Activated naive CD8-positive, alpha-beta T cell treated with anti-CD3 and anti-CD28 coated beads, Interleukin-2, amount 50 U/mL, for 16 hours (primary cell): ENCODE measurements at places on chromosomes 3 and 15.
A peak's percentile ranks its signal among the peaks of the same experiment; 100 is the strongest.

- peak; percentile 35 for DNase-seq
Observed at GRCh38 chr3:187012609-187013051, 82.3 kb downstream of the ST6GAL1 start.

GRCh38 chr15:79341396-79341795, 30.5 kb downstream of the TMED3 start:
- DNase-seq, result no peak

GRCh38 chr15:70726753-70727152, 36.6 kb downstream of the UACA start:
- DNase-seq, result no peak

- DNase-seq, result no peak
Observed at GRCh38 chr15:28125673-28126651, 26.8 kb upstream of the OCA2 start.

DNA sequence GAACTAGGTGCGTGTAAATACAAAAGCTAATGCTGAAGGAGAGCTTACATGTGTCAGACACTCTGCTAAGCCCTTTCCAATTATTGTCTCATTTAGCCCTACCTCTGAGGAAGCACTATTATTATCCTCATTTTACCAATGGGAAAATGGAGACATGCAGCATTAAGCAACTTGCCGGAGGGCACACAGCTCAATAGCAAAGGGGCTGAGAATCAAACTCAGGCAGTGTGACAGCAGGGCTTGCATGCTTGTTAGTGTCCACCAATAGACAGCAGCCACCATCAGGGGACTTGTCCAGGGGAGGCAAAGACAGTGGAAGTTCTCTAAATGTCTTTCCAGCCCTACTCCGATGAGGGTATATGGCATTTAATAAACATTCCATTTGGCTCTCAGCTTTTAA, 548.6 kb downstream of the MAGI1 start:
- DNase-seq, result no peak

DNA sequence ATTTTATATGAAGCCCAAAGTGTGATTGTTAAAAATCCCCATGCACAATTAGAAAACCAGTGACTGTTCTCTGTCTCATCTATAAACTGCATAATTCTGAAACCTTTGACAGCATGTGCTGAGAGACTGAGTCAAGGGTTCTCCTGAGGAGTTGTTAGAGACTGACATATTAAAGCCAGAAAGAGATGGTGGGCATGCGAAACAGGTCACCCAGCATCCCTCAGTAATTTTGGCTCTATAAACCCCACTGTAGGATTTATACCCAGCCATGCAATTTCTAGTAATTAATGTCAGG, 3.6 kb downstream of the VGLL3 start:
- DNase-seq, result no peak

DNA sequence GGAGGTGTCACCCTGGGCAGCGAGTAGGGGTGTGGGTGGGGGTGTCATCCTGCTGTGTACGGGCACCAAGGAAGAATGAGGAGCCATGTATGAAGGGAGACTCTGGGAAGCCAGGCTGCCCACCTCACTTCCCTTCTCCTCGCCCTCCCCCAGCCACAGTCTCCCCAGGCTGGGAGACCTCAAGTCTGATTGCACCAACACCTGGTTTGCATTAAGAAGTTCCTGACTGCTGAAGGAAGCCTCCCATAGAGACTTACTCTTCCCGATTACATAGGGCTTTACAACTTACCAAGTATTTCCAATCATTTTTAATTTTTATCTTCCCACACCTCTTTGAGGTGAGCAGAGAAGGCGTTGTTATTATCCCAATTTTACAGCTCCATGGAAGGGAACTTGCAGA, 29.5 kb upstream of the SMAD3 start:
- no peak for DNase-seq

DNA sequence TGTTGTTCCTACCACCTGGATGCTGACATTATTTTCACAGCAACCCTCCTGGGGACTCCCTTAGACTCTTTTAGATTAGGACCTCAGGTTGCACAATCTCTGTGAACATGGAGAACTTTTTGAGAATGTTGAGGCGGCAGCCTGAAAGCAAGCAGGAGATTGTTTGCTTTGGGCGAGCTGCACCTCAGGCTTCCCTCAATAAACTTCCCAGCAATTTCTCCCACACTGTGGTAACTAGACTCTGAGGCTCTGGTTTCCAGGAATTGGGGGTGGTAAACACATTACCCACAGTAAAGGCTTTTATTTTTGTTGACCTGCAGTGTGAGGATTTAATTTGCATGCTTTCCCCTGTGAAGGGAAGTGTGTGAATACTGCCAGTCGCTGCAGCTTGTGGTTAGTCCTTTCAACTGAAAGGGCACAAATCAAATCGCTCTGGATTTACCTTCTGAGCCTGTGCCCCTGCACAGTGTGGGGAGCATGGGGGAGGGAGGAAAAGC, 35.2 kb upstream of the SIAH2 start:
- DNase-seq, result no peak

- no peak for DNase-seq
Observed at GRCh38 chr15:69661871-69662644, 209.4 kb downstream of the RPLP1 start.

DNA sequence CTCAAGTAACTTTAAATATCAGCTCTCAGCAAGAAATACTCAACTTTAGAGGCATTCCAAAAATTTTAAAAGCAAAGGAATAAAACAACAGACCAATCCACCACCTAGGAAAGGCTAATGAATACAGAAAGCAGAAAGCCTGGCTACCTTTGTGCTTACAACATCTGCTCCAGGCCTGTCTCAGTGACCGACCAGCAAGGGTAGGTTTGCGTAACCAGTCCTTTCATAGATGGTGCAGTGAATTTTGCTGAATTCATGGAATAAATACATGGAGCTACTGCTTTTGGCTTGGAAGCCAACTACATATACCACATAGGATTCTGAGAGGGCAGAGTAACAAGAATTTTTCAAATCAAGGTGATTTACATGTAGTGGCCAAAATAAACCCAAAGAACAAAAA, 27.2 kb downstream of the ETV5 start:
- no peak for DNase-seq

GRCh38 chr3:56453011-56453410, 15.3 kb downstream of the ERC2 start:
- DNase-seq, result no peak

DNA sequence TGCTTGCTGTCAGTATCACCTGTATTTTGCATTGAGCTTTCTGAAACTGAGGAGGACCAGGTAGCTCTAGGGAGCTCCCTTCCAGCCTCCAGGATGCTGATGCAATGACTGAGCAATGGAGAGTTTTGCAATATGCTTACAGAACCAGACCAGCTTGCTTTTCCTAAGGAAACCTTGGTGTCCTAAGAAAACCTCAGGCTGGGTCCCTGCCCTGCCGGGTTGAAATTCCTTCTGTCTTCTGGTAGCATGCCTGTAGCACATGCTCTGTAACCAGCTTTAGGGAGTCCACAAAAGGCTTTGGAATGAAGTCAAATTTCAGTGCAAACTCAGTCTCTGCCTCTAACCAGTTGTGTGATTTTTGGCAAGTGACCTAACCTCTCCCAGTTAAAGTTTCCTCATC, 65.8 kb upstream of the GSK3B start:
- DNase-seq, result no peak

- DNase-seq, result no peak
Observed at GRCh38 chr15:64855205-64855975, 13.7 kb downstream of the PLEKHO2 start.

- no peak for DNase-seq
Observed at GRCh38 chr15:73336756-73337155, 32.0 kb downstream of the HCN4 start.

GRCh38 chr3:25430287-25430934, 2.3 kb downstream of the RARB start:
- DNase-seq, result no peak

GRCh38 chr3:32137870-32138269, 31.4 kb downstream of the GPD1L start:
- no peak for DNase-seq

- DNase-seq, result no peak
Observed at GRCh38 chr3:148816981-148817525, 10.6 kb upstream of the CPB1 start.

DNA sequence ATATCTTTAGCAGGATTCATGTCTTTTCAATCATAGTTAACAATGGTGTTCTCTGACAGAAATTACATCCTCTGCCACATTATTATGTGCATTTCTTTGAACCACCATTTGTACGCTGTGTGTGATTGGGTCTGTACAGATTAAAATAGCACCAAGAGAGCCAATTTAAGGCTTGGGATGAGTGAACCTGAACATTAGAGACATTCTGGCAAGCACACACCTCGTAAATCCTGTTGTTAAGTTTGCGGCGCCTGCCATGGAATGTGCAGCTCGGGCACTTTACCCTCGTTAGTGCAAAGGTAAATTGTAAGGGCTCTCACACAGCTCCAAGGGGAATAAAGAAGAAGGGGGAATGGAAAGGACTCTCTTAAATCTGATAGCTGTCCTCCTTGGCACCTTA, 482.4 kb upstream of the DPPA4 start:
- no peak for DNase-seq

- DNase-seq, result no peak
Observed at GRCh38 chr3:188241883-188242282, 87.9 kb downstream of the LPP start.

GRCh38 chr15:88571852-88572259, 25.4 kb upstream of the DET1 start:
- no peak for DNase-seq

- DNase-seq, result no peak
Observed at GRCh38 chr3:52857133-52857532, 22.3 kb upstream of the MUSTN1 start.

GRCh38 chr15:98753726-98754656, 105.7 kb downstream of the IGF1R start:
- DNase-seq, result no peak

DNA sequence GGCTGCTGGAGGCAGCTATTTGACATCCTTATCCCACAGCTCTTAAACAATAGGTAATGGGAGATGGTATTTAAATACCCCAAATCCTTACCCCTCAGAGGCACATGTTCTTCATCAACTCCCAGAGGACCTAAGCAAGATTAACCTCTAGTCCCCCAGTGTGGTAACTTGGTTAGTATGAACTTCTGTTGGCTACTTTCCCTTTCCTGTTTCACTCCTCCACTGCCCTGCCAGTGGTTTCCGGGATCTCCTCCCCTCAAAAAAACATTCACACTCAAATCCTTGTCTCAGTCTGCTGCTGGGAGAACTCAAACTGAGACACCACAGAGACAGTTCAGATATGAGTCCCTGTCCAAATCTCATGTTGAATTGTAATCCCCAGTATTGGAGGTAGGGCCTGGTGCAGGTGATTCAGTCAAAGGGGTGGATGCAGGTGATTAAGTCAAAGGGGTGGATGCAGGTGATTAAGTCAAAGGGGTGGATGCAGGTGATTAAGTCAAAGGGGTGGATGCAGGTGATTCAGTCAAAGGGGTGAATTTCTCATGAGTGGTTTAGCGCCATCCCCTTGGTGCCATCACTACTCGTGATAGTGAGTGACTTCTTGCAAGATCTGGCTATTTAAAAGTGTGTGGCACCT, 335.0 kb upstream of the CTNNB1 start:
- DNase-seq, result no peak

DNA sequence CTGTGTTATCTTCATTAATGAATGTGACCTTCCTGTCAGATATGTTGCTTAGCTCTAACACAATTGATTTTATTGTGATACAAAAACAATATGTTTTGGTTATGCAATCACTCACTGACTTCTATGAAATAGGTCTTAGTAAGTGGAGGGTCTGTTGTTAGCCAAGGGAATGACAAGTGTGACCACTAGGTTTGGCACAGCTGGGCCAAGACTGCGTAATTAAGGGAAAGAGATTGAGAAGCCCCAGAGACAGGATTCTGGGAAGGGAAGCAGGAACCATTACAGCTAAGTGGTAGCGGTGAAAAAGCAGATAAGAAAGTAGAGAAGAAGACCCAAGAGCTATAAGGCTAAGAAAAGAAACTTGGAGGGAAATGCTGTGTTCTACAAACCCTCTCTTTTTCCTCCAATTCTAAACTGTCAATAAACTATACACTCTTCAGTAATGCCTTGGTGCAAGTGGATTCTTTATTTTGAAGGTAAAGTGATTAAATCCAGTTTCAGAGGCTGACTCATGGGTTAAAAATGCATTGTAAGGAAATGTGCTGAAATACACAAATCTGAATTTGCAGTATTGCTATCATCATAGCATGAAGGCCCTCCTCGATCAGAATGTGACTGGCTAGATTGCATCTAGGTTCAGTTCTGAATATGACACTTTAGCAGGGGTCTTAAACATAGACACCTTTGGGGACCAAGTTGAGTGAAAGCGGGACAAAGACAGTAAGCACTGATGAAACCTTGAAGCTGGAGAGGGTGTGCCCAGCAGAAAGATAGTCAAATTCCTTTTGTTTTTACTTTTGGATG, 26.1 kb downstream of the KCNMB2 start:
- DNase-seq, result no peak

DNA sequence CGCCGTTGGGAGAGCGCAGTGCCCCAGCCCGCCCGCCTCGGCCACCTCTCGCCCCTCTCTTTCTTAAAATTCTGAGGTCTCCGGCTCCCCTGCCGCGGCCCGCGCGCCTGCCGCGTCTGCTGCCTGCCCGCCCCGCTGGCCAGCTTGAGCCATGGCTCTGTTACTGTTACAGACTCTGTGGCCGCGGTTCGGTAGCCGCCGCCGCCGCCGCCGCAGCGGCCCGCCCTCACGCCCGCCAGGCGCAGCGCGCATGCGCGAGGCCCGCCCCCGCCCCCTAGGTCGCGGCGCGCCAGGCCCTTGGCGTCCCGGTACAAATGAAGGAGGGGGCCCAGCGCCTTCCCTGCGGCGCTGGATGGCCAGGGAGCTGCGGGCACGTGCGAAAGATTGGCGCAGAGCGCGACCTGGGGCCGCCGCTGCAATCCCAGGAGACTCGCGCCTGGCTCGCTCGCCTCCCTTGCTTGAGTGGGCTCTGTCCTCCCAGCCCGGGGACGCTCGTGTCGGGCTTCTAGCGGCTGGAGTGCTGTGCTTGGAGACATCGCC, at the start of gene ONECUT1:
TSS of gene ONECUT1 (minus strand) at position 168 of the 540 bp plus-strand sequence. CDS start 452 bp downstream, outside the sequence.
- DNase-seq, result no peak

GRCh38 chr3:129429080-129429451, 630 bp upstream of the EFCAB12 start:
- DNase-seq, result no peak

DNA sequence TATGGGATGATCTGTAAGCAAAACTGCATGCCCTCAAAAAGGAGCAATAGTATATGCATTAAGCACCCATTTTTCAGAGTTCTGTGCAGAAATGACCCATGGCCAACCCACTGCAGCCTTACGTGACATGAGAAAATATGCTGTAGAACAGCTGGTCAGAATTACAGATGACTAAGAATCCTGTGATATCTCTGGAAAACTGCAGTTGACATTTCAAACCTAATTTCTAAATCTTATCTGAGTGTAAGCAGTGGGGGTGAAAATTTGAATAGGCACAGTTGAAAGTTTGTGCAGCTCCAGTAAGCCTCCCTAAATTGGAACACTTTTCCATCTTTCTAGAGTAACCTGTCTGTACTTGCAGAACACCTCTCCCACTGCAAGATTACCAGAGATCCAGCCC, 28.7 kb upstream of the COL6A6 start:
- no peak for DNase-seq

DNA sequence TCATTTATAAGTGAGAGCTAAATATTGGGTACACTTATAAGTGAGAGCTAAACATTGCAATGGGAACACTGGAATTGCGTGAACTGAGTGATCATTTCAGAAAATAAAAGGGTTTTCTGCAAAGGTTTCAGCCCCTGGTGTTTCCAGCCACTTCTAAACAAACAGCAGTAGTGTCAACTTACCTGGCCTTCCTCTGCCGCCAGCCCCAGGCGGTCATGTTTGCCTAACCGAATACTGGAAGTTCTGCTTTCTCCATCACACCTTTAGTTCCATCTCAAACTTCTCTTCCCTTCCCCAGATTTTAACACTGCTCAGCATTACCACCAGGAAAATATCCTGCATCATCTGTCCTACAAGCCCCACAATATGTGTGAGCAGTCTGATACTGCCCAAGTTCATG, 58.6 kb downstream of the MRPL3 start:
- DNase-seq, result no peak
